NCI-H2081 treated with DMSO at 0.1 percent for 48 hours (cell line): ENCODE measurements at places on chromosomes 2 and 18.

DNA sequence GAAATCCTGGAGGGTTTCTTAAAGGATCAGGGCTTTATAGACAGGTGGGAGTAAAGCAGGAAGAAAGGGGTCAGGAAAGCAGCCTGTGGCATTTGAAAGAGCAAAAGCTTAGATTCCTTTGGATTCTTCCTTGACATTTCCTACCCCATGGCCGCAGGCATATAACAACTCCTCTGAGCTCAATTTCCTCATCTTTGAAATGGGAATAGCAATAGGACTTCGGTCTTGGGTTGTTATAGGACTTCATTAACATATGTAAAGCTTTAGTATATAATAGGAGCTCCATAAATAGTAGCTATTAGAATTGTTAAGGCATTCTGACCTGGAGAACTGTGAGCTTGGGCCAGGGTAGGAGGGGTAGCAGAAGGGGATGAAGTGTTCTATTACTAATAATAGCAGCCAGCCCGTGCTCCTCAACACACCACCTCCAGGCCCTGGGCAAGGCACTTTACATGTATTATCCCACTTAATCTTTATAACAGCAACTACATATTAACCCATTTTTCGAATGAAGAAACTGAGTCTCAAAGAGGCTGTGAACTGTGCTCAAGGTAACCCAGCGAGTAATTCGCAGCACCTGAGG is 10.6 kb downstream of the ZFP36L2 start:
- DNase-seq: no peak

GRCh38 chr18:7809455-7809854 is 242.3 kb downstream of the PTPRM start:
- DNase-seq: no peak

GRCh38 chr18:11245879-11246278 is 96.5 kb upstream of the PIEZO2 start:
- DNase-seq: no peak

DNA sequence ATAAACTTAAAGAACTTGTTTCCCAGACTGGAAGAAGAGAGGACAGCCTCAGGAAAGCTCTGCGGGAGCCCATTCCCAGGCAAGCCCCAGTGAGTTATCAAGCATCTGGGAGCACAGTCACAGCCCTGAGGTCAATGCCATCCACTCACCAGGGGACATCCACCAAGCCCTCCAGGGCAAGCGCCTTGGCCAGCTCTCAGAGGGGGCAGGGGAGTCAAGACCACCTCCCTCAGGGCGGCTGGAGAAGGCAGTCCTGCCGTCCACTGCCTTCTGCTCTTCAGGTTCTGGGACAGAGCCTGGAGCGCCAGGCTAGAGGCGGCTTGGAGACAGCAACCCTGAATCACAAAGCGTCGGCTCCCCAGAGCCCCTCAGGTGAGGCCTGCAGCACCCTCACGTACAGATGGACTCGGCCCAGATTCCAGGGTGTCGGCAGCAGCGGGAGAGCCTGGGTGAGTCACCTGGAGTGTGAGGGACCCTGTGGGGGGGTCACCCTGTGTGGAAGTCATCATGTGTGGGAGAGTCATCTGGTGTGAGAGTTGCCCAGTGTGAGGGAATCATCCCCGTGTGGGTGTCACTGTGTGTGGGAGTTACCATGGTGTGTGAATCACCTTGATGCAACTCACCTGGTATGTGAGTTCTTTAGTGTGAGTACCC is 100.9 kb upstream of the TEX51 start:
- DNase-seq: no peak

GRCh38 chr2:98769784-98770183 is 38.9 kb upstream of the MGAT4A start:
- DNase-seq: no peak

DNA sequence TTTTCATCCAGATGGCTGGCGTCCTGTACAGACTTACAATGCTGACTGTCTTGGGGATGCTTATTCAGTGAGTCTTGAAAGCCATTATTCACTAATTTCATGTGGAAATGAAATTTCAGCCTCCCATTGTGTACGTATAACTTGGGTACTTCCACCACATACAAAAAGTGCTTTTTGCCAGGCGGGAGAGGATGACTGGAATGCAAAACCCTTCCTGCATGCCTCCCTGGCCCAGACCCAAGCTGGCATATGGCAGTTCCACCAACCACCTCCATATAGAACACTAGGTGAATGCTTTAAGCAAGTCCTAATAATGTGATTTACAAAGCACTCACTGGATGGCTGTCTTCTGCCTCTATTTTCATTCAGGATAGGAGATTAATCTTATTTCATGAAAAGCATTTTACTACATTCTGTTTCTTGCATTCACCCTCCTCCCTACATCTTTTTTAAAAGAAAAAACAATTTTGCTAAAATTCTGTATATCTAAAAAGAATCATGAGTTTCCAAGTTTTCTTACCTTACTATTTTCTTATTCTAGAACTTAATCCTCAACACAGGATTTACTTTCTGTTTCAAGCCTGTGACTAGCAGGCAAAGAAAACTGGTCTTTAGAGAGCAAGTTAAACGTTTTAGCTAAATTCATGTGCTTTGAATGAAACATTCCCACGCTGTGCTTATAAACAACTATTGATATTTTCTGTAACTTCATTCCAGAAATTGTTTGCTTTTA is 327.6 kb downstream of the NCKAP5 start:
- no peak for DNase-seq
